ENCODE measurements at places on chromosomes 12 and 14.

GRCh38 chr12:44380861-44381260 lies 495.3 kb downstream of the NELL2 start:
- no peak for DNase-seq

DNA sequence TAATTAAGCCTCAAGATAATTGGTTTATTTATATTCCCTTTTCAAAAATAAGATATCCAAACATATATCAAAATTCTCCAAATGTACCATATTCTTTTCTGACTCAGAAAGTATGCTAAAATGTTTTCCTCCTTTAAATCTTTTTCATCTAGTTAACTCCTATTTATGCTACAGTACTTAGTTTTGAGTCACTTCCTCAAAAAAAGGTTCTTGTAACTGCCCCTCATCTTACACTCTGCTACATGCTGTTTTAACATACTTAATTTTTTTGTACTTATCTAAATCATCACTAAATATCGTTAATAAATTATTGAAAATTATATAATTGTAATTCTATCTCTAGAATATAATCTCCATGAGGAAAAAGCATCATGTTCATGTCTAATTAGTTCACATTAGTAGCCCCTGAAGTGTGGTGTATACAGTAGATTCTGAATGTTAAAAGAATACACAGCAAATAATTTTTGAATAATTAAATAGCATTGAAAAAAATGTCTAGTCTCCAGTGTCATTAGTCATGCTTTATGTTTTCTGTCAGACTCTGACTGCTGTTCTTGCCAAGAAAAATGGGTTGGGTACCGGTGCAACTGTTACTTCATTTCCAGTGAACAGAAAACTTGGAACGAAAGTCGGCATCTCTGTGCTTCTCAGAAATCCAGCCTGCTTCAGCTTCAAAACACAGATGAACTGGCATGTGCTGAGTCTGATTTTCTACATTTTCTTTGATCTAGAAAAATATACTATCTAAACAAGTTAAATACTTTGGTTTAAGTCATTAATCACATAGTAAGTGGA lies 3.5 kb downstream of the KLRD1 start:
- no peak for DNase-seq

GRCh38 chr14:89078021-89078795 lies 253.8 kb downstream of the TTC8 start:
- DNase-seq = no peak

DNA sequence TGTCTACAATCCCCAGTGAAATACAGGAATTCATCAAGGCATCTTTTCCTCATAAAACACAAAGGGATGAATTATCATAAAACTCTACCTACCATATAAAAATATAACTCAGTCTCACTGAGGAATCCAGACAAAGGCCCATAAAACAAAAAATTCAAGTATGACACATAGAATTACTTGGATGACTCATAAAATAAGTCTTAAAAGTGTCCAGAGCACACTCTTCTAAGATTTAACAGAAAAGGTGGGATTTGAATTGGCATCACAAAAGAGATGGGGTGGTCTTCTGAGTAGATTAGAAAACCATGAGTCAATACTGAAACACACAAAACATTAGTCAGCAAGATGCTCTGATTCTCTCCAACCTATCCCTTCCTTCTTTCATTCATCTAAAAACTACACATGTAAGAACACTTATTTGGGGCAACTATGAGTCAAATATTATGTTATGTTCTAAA lies 202.7 kb upstream of the GARIN6 start:
- DNase-seq = no peak

GRCh38 chr12:119171291-119171690 lies 7.4 kb upstream of the HSPB8 start:
- DNase-seq = no peak

GRCh38 chr14:75156111-75156510 lies 20.3 kb downstream of the TMED10 start:
- no peak for DNase-seq

DNA sequence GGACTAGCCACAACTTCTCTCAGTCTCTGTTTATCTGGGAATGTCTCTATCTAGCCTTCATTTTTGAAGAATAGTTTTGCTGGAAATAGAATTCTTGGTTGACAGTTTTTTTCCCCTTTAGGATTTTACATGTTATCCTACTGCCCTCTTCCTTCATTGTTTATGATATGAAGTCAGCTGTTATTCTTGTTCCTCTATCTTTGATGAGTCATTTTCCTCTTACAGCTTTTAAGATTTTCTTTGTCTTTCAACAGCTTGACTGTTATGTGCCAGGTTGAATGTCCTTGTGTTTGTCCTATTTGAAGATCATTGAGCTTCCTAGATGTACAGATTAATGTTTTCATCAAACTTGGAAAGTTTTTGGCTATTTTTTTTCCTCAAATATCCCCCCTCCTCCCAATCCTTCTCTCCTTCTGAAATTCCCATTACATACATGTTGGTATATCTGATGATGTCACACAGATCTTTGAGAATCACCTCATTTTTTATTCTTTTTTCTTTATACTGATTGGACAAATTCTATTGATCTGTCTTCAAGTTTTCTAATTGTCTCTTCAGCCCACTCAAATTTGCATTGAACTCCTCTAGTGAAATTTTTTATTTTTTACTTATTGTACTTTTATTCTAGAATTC lies 4.5 kb upstream of the GOLGA5 start:
- no peak for DNase-seq

GRCh38 chr12:105461271-105461943 lies 130.9 kb downstream of the C12orf75 start:
- no peak for DNase-seq

DNA sequence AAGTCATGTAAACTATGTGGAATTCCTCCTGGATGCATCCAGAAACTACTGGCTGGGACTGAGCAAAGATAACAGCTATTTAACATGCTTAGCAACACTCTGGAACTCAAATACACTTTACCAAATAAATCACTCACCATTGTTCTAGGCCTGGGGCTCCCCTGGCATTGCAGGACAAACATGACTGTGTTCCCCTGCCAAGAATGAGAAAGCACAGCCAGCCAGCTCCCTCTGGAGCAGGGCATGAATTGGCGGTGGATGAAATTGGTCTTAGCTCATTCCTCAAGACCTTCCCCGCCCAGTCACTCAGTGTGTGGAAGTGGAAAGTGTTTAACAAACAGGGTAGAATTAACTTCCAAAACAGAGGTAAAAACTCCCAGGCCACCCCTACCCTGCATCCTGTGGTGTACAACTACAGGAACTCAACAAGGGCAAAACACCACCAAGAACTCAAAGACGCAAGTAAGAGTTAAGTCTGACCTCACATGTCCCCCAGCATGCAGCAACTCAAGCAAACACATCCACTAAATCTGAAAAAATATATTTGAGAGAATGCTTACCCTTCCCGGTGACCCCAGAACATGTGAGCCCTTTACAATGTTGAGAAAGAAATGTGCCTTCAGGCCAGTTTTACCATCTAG lies 58.4 kb upstream of the BDKRB2 start:
- DNase-seq = no peak

DNA sequence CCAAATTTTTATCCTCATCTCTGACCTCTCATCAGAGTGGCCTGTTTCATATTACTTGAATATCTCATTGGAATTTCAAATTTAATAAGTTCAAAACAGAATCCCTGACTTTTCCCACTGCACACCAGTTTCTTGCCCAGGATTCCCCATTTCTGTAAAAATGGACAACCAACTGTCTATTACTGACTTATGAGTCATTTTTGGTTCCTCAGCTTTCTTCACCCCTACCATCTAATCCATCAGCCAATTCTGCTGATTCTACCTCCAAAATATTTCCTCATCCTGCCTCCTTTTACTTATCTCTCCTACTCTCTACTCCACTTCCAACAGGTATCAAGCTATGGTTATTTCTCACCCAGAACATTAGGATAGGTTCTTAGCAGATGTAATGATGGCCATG lies 44.2 kb downstream of the TMX1 start:
- no peak for DNase-seq

DNA sequence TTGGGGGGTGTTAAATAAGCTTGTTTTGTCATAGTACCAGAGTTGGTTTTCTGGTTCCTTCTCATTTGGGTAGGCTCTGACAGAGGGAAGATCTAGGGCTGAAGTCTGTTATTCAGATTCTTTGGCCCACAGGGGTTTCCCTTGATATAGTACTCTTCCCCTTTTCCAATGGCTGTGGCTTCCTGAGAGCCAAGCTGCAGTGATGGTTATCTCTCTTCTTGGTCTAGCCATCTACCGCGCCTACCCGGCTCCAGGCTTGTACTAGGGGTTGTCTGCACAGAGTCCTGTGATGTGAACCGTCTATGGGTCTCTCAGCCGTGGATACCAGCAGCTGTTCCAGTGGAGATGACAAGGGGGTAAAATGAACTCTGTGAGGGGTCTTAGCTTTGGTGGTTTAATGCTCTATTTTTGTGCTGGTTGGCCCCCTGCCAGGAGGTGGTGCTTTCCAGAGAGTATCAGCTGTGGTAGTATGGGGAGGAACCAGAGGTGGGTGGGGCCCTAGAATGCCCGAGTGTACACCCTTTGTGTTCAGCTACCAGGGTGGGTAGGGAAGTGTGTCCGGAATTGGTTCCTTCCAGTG lies 209.7 kb downstream of the GPHN start:
- no peak for DNase-seq

DNA sequence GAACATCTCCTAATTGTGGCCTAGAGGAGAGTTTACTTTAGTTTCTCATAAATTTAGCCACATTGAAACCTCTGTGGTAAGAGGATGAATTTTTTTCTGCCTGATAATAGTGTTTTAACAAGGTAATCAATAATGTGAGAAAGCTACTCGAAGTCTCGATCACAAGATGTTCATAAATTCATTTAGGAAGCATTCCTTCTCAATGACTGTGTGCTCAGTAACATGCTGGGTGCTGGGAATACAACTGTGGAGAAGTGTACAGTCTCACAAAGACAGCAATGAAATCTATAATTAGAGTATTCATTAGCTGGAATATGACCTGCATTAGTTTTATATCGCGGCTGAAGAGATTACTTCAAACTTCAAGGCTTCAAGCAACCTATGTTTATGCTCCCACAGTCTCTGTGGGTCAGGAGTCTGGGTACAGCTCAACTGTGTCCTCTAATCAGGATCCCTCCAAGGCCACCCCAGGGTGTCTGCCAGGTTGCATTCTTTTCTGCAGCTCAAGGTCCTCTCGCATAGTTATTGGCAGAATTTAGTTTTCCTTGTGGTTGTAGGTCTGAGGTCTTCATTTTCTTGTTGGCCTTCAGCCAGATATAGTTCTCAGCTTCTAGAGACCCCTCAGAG lies 167.6 kb downstream of the ANO4 start:
- DNase-seq = no peak

GRCh38 chr14:98949051-98949450 lies 322.9 kb downstream of the BCL11B start:
- DNase-seq = no peak

DNA sequence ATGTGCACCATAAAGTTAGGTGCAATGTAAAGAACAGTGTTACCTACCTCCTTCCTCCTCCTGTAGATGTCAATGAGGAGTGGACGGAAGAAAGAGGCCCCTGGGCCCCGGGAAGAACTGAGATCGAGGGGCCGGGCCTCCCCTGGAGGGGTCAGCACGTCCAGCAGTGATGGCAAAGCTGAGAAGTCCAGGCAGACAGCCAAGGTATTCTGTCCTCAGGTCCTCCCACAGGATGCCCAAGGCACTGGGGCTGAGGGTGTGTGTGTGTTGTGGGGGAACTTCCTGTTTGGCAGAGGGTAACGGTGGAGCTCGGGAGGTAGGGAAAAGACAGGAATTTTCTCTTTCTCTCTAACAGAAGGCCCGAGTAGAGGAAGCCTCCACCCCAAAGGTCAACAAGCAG lies 6.4 kb downstream of the ATN1 start:
- no peak for DNase-seq

DNA sequence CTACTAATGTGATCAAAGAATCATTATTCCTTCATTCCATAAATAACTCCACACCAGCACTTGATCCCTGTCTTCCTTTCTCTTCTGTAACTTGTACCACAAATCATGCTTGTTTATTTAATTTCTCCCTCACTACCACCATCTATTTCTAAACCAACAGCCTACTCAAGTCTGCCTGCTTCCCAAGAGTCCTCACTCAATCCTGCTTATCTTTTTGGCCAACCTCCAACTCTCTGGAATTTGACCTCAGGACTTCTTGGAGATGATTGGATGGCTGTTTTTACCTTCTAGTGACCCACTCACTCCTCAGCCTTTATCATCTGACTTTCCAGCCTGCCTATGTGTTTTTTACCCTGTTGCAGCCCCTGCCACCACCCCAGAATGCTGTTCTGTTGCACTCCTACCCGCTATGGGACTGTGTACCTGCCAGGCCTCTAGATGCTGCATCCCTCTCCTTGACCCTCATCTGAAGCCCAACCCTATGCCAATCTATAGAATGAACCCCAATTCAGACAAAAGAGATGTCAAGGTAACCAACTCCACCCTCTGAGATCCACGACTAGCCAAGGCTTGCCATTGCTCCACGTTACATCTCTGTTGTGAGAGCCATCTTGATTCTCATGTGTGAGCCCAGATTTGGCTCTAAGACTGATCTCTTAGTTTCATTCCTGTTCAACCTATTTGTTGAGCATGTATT lies 150.2 kb upstream of the PLEKHG7 start:
- no peak for DNase-seq

- DNase-seq = peak; percentile 15
Observed at GRCh38 chr12:92827836-92828431, 101.2 kb downstream of the EEA1 start.

GRCh38 chr14:65100922-65101541 lies 1.3 kb downstream of the MAX start:
- DNase-seq = no peak

GRCh38 chr14:24925771-24926374 lies 124.1 kb downstream of the STXBP6 start:
- DNase-seq = no peak

DNA sequence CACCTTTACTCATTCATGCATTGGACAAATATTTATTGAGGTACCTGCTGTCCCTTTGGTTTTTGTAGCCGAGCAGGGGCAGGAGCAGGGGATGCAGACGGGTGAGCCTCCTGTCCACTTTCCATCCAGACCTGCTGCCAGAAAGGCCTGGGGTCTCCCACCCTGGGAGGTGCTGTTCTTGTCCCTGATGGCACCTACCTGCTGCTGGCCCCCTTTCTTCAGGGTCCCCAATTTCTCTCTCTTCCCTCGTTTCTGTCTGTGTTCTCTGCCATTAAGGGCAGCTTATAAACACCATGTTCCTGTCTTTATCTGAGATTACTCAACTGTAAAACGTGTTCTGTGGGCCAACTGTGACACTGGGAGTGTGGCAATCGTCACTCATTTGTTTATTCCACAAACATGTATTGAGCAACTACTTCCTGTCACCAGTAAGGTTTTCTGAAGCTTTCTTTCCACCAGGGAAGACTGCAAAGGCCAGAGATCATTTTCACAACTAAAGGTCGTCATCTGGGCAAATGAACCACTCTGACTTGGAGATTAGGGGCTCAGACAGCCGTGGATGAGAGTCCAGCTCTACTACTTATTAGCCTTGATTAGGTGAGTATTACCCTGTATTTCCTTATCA lies at the start of gene HAL:
TSS of gene HAL (minus strand) at position 311 of the 625 bp plus-strand sequence. CDS start 434 bp downstream, outside the sequence.
- no peak for DNase-seq

- DNase-seq = no peak
Observed at GRCh38 chr12:123934016-123934620, 38.5 kb downstream of the CCDC92 start.

All from activated naive CD8-positive, alpha-beta T cell treated with anti-CD3 and anti-CD28 coated beads for 36 hours (primary cell).